ENCODE measurements at places on chromosomes 1 and 21.

DNA sequence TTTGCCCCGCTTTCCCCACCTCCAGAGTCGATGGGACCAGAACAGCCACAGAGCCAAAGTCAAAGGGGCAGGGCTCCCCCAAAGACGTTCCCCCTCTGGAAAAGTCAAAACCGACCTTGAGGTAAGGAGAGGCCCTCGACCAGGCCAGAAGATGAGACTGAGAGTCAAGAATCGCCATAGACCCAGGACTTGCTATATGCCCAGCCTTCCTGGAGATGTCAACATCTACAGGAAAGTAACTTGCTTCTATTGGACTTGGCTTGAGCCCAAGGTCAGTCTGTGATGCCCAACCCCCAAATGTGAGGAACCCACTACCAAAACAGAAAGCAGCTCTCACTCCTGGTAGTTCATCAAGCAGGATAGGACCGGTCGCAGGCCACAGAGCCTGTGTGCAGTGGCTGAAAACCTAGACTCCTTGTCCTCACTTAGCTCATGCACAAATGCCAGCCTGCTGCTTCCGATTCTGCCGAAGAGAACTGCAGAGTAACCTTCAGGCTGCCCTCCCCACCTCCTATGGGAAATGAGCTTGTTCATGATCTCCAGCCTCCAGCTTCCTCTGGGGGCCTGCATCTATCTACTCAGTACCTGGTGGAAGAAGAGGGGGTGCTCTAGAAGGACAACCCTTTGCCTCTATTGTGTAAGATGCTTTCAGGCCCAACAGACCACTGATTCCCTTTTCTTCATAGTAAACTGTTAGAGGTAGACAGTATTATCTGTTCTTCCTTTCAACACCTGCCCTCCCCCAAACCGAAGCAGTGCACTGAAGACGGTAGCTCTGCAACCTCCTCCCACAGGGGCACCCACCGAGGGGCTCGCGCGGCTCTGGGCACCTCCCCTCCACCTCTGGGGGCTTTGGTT lies 1.4 kb downstream of the ACOT7 start:
- DNase-seq = no peak

- no peak for DNase-seq
Measured at GRCh38 chr1:90824551-90824950, 107.4 kb upstream of the BARHL2 start.

GRCh38 chr1:47205918-47206317 lies 16.1 kb upstream of the PDZK1IP1 start:
- DNase-seq = no peak

GRCh38 chr1:116488071-116488470 lies 82.8 kb downstream of the CD58 start:
- DNase-seq = no peak

- DNase-seq = no peak
Measured at GRCh38 chr1:60170709-60171108, 97.1 kb upstream of the C1orf87 start.

Data from stimulated activated CD4-positive, alpha-beta T cell treated with anti-CD3 and anti-CD28 coated beads, Interleukin-2, amount 100 ng/mL, for 48 hours (primary cell).